EL (cell line): ENCODE measurements at places on chromosomes 1 and 21.

- DNase-seq, result no peak
Observed at GRCh38 chr1:231376875-231377549, 38.9 kb downstream of the SPRTN start.

- no peak for DNase-seq
Observed at GRCh38 chr21:44463724-44464123, 8.4 kb downstream of the LRRC3 start.

GRCh38 chr1:202589190-202589930, 120.9 kb downstream of the SYT2 start:
- peak; percentile 100 for DNase-seq

DNA sequence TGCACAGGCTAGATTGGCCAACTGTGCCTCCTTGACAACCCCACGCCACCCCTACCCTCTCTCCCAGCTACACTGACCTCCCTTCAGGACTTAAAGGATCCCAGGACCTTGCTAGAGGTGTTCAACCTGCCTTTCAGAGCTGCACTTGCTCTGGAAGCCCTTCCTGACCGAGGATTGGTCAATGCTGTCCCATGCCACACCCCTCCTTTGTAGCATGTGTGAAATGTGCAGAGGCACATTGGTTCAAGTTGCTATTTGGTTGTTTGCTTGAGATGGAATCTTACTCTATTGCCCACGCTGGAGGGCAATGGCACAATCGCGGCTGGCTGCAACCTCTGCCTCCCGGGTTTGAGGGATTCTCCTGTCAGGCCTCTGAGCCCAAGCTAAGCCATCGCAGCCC, 21.8 kb downstream of the ACTA1 start:
- DNase-seq, result no peak

GRCh38 chr1:179228783-179229213, 679 bp downstream of the ABL2 start:
- DNase-seq, result peak; percentile 58

GRCh38 chr1:209106237-209106741, 477.2 kb upstream of the CAMK1G start:
- DNase-seq, result peak; percentile 81

DNA sequence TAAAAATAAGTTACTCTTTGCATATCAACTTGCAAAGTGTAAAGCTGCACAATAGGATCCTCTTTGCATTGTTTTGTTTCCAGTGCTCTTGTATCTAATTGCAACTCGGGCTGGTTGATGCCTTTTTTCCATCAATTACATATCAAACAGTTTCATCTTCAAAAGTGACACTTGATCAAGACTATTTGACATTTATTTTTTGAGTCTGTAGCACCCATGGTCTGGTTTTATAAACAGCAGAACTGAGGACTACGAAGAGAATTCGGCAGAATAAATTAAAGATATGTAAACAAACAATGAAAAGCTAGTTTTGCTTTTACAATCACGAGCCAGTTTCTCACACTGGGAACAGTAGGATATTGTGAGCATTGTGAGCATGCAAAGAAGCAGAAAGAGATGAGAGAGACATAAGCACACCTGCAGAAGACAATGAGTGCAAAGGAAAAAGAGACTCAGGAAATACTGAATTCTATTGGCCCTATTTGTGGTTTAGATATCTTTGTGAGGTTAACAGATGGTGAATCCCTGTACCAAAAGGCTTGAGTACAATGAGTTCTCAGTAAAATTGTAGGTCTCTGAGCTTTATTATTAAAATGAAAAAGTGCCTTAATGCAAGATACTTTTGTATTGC, 45.4 kb downstream of the RPL5 start:
- no peak for DNase-seq

DNA sequence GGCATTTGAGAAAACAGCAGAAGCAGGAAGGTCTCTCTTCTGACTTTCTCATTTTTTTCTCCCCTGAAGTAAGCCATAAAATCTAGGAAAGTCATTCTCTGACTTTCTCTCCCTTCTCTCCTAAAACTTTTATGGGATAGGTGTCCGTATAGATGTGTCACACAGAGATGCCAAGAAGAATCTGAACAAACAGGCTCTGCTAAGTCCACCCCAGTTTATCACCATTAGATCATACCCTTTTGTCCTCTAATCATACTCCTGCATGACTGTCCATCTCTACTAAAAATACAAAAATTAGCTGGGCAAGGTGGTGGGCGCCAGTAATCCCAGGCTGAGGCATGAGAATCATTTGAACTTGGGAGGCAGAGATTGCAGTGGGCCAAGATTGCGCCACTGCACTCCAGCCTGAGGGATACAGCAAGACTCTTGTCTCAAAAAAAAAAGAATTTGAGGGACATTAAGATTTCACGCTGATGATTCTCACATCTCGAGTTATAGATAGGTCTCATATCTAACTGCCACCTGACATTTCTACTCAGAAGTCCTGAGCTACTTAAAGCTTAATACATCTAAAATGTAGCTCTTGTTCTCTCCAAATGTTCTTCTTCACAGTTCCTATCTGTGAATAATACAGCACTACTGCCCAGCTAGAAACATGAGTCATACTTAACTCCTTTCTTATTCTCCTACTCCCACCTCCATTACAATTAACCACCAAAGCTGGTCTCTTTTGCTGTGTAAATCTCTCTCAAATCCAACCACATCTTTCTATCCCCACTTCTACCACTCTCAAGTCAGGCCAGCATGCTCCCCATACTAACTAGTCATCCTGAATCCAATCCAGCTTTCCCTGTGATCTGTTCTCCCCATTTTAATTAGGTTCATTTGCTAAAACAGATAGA, 47.7 kb downstream of the ZNF644 start:
- peak; percentile 51 for DNase-seq

DNA sequence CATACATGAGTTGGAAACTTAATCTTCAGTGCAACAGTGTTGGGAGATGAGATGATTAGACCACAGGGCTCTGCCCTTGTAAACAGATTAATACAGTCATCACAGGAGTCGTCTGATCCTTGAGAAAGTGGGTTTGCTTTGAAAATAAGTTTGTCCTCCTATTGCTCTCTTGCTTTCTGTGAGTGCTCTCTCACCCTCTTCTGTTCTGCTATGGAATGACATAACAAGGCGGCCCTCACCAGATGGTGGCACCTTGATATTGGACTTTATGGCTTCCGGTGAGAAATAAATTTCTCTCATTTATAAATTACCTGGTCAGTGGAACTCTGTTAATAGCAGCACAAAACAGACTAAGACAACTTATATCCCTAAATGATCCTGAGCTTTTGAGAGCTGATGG, 353.6 kb downstream of the BRINP3 start:
- DNase-seq, result no peak

- no peak for DNase-seq
Observed at GRCh38 chr1:234271243-234271606, 102.0 kb upstream of the COA6 start.

DNA sequence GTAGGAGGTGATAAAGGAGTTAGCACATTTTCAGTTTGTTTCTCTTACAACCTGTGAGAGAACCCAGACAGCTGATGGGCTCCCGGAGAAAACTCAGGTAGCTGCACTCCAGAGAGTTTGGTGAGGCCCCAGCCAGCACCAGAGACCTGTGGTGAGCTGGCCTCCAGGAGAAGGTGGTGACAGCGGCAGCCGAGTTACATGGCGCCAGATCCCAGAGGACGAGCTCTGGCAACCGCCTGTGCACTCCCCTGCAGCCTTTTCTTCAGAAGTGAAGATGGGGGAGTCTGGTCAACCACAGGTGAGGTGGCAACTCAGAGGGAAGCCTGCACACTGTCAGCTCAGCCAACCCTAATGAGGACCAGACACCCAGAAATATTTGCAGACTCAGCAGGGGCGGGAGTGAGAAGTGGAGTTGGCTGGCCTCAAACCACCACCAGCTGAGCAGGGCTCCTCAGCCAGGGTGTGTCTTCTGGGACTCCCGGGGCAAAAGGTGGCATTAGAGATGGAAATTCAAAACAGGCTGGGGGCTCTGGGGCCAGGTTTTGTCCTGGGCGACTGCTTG, 209.7 kb downstream of the SETD4 start:
- peak; percentile 7 for DNase-seq

DNA sequence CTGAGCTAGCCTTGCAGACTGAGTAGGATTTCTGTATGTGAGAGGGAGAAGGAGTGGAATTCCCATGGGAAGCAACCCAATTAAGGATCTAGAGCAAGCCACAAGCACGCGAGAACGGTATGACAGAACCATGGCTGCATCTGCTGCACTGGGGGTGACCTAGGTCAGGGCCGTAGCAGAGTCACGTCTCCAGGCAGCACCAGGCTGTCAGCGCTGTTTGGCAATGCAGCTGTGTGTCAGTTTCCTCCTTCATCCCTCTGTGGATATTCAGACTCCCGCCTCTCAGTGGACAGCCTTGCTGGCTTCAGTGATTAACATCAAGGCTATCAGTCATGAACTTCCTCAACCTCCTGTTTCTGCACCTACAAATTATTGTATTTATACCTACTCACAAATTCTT, 118.1 kb upstream of the PPP2R5A start:
- DNase-seq, result peak; percentile 68

- DNase-seq, result no peak
Observed at GRCh38 chr1:75135573-75136194, 1.5 kb downstream of the LHX8 start.

DNA sequence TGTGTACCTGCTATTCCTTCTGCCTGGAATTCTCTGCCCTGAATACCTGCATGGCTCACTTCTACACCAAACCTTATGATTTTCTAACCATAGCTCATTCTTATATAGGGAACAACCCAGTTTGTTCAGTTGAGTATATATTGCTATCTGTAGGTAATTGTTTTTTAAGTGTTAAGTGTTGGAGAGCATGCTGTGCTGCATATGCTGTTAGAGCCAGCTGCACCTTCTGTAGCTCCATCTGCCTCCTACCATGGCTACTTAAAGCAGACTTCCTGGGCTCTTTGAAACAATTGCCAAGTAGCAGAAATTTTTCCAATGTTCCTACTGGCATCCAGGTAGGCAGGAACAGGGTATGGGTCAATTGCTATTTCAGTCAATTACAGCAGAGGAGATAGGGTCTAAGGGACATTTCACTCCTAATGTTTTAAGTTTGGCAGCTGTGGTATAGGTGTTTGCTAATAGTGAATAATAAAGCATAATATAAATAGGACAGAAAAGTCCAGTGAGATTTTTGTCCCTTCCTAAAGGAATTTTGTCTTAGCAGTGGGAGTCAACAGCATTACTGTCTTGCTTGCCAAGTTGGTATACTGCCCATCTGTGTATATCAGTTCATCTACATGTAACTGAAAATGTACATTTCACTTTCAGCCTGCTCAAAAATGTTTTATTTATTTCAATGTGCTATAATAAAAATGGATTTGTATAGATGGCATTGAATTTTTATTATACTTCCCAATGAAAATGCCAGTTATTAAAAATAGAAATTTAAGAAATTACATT, 34.0 kb upstream of the C1orf115 start:
- DNase-seq, result no peak

- DNase-seq, result no peak
Observed at GRCh38 chr1:151267760-151268159, 13.2 kb downstream of the PSMD4 start.

DNA sequence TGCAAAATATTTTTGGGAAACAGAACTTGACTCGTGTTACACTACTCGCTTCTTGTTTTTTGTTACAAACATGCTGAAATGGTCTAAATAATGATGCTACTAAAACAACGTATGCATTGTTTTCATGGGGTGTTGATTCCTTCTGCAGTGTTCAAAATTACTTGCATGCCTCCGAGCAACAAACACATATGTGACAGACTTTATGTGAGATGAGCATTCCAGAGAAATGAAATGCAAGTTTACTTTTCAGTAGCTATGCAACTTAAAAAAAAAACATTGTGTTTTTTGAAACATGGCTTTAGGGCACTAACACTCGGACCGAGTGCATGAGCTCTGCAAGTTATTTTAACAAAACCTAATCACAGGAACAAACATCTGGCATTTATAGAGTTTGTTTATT, 84.8 kb downstream of the CAMTA1 start:
- peak; percentile 51 for DNase-seq

DNA sequence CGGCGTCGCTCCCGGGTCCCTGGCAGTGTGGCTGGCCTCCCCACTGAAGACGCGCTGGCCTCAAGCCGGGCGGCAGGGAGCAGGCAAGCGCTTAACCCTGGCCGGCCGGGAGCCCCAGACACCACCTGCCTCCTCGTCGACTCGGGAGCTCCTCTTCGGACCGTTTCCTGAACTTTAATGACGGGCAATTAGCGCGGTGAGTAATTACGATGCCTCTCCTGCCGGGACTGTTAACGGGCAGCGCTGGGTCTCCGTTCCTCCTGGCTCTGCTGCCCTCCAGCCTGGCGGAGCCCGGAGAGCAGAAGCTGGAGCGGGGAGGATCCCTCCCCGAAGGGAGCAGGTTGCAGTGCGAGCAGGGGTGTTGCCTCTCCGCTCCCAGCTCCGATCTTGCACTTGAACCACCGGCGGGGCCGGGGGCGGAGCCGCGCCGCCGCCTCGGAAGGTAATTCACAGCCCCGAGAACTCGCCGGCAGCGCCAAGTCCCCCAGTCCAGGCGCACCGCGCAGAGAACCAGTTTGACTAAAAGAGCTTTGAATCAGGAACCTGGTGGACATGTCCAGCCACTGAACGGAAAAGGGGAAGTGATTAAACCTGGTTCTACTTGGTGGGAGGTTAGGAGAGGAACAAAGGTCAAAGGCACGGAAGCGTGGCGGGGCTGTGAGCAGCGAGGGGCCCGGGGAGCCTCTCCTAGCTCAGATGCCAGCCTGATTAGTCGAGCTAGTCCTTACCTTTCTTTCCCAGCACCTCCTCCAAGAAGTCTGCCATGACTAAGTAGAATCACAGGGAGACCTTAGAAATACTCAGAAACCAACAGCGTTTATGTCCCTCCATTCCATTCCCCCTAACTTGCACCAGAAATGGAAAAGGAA, 18.3 kb upstream of the PLEKHA6 start:
- DNase-seq, result peak; percentile 33

- DNase-seq, result no peak
Observed at GRCh38 chr1:17065666-17066065, 11.8 kb upstream of the SDHB start.

GRCh38 chr1:224189561-224189960, 6.5 kb downstream of the DEGS1 start:
- DNase-seq, result peak; percentile 38

GRCh38 chr1:111769517-111770146, 13.9 kb downstream of the DDX20 start:
- peak; percentile 72 for DNase-seq

DNA sequence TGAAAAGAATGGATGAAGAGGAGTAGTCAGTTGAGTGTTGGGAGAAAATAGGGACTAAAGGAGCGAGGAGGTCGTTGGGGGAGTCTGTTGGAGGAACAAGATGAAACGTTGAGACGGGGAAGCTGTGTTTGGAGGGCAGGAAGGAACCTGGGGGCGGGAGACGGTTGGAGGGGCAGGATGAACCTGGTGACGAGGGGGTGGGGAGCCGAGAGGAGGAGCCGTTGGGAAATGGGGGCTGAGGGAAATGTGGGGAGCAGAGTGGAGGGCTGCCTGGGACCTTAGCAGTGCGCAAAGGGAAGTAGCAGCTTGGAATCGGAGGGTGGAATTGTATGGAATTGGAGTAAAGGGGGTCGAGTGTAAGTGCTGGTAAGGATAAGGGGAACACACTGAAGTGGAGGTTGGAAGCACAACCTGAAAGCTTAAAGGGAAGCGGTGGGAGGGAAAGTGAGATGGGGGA, 630 bp downstream of the MTF2 start:
- peak; percentile 36 for DNase-seq

GRCh38 chr1:110356379-110356778, 17.2 kb downstream of the RBM15 start:
- no peak for DNase-seq

GRCh38 chr1:82266351-82266750, 465.6 kb downstream of the ADGRL2 start:
- no peak for DNase-seq

- DNase-seq, result peak; percentile 72
Observed at GRCh38 chr1:32773018-32773763, 44.0 kb downstream of the YARS1 start.

- no peak for DNase-seq
Observed at GRCh38 chr1:175802407-175803123, 59.2 kb upstream of the TNR start.
